ENCODE measurements at places on chromosomes 7 and 10.

- no peak for DNase-seq
Observed at GRCh38 chr7:41693150-41693997, 9.5 kb downstream of the INHBA start.

DNA sequence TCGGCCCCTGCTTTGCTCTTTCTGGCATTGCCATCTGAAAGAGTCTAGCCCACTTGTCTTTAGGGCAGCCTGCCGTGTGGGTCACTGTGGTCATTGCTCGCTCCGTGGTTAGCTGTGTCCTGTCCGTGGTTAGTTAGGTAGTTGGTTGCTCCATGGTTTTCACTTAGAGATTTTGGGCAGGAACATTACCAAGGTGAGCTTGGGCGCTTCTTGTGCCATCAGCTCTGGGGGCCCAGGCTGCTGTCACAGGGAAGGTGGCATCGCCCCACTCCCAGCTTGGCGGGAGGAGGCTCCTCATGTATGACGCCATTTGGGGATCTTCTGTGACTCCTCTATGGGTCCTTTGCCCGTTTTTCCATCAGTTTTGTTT lies 53.1 kb downstream of the INPP5A start:
- no peak for DNase-seq

GRCh38 chr7:45057878-45058277 lies 30.9 kb downstream of the NACAD start:
- DNase-seq, result no peak

- peak; percentile 90 for DNase-seq
Observed at GRCh38 chr7:27143023-27143949, at the start of gene HOXA5. TSS of gene HOXA5 (minus strand) at chr7:27143681. CDS start at chr7:27143607, 74 bp downstream.

GRCh38 chr7:93663561-93664299 lies 89.2 kb upstream of the CALCR start:
- no peak for DNase-seq

Data from right kidney (tissue), 9 donors.